ENCODE measurements at places on chromosomes 1 and 21.

DNA sequence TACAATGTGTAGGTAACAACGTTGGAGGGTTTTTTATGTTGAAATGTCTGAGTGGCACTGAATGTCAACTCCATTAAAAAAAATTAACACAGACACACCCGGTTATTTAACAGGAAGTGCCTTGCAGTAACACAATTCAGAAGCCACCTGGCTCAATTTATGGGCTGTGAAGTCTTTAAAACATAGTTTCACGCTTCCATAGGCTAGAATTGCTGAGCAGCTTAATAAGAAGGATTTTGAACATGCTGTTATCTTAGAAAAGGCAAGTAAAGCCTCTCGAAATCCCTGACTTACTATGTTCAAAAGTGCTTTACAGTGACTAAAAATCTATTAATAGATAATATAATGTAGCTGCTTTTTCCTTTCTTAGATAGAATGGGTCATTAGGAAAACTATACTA lies 19.7 kb downstream of the SRSF4 start:
- DNase-seq = no peak

DNA sequence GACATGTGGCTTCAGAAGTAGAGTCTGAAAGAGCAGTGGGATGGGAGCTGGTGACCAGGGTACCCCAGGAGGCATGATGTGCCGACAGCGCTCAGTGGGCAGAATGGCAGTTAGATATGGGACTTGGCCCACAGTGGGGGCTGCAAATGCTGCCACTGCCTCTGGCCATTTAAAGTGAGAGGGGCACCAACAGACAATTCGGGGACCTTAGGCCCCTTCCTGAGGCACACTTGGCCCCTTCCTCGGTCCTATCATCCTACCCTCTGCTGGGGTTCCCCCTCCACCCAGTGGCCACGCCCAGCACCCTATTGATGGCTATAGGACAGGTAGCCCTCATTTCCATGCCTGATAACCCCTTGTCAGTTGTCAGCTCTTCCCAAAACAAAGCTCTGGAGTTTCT lies 36.6 kb upstream of the EPHA8 start:
- no peak for DNase-seq

GRCh38 chr21:31880816-31881215 lies 8.0 kb downstream of the HUNK start:
- DNase-seq = no peak

GRCh38 chr21:34713621-34714020 lies 44.8 kb downstream of the CLIC6 start:
- no peak for DNase-seq

DNA sequence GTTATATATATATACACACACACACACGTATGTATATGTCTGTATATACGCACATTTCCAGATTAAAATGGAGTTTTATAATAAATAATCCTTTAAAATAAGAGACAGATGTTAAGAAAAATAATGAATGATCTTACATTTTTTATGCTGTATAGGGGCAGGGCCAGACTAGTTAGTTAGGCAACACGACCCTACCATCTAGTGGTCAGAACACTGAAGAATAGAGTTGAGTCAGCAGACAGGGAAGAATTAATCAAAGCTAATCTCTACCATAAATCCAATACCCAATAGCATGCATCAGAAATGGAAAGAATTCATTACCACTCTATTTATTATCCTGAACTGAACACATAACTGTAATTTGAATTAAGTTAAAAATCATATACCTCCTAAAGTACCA lies 156.7 kb downstream of the BRINP3 start:
- no peak for DNase-seq

- DNase-seq = no peak
These were observed 3.6 kb upstream of the VWA1 start for GRCh38 chr1:1431845-1432273.

DNA sequence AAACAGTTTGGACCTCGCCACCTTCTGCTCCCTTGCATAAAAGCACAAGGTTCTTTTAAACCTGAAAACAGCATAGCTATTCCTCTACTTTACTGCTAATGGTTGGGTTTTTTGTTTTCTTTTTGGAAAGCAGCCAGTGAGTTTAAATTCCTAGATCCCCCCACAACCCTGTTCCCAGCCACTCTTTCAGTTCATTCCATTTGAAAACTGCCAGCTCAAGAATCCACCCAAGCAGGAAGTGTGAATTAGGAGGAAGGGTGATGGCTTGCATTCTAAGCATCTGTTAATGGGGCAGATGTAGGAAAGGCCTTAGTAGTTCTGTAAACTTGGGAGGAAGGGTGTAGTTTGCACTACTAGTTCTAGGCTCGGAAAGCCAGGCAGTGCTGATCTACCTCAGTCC lies 172.9 kb upstream of the HOOK1 start:
- DNase-seq = no peak

- no peak for DNase-seq
These were observed 9.2 kb downstream of the IGSF21 start for GRCh38 chr1:18116777-18117176.

DNA sequence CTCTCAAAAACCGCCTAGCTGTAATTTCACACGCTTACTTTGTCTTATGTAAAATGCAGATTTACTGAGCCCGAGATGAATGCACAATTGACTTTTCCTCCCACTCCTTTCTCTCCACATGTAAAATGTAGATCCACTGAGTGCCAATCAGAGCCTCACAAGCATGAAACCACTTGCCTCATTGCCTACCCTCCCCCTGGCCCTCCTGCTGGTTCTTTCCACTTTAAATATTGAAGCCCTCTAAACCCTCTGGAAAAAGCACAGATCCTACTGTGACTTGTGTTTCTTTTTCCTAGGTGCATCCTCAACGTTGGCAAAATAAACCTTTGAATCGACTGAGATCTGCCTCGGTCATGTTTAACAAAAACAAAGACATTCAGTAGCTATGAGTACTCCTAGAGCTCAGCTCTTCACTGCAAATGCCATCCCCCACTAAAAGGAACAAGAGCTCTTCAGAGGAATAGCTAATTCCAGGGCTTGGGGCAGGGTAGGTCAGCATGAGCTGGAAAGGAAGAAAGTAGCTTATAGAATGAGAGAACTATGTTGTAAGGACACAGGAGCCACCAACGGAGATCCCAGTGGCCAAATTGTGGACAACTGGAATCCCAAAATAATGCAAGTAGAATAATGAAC lies 365.5 kb upstream of the RUNX1 start:
- no peak for DNase-seq

- DNase-seq = no peak
These were observed 65.8 kb upstream of the IGSF21 start for GRCh38 chr1:18041685-18042355.

- no peak for DNase-seq
These were observed 7.2 kb upstream of the TACSTD2 start for GRCh38 chr1:58584082-58584895.
